Right lobe of liver (tissue), 6 donors: ENCODE measurements at places on chromosomes 2 and 18. TPM values are rescaled to one million over a fixed set of nuclear protein-coding genes. Genes with fewer than 3 reads are reported as not detected.
A peak's percentile ranks its signal among the peaks of the same experiment; 100 is the strongest.

- no peak overlapping the region for H3K27ac ChIP-seq
- H3K27me3 ChIP-seq = peaks cover 16% of the 10 kb centered on the region
- H3K4me3 ChIP-seq = peak overlapping the region; percentile 43
- DNase-seq = no peak
These were observed 12.3 kb downstream of the EN1 start for GRCh38 chr2:118834901-118835745.

GRCh38 chr18:10908760-10909159 is 240.6 kb downstream of the PIEZO2 start:
- DNase-seq = peak; percentile 57
- peak overlapping the region; percentile 58 for H3K27ac ChIP-seq

- no peaks in the 10 kb centered on the region for H3K27me3 ChIP-seq
- no peaks in the 10 kb centered on the region for H3K36me3 ChIP-seq
- no peak overlapping the region for H3K4me3 ChIP-seq
- no peaks in the 10 kb centered on the region for H3K4me1 ChIP-seq
These were observed 35.8 kb downstream of the CNGA3 start for GRCh38 chr2:98382086-98382485.

GRCh38 chr2:239801404-239802184 is 223.5 kb downstream of the NDUFA10 start:
- no peak overlapping the region for H3K4me3 ChIP-seq
- DNase-seq = peak; percentile 15
- no peak overlapping the region for H3K27ac ChIP-seq
- no peaks in the 10 kb centered on the region for H3K27me3 ChIP-seq

Gene ATG4B
- total RNA-seq = 41.2 TPM
